ENCODE measurements at places on chromosomes 7 and 10.

DNA sequence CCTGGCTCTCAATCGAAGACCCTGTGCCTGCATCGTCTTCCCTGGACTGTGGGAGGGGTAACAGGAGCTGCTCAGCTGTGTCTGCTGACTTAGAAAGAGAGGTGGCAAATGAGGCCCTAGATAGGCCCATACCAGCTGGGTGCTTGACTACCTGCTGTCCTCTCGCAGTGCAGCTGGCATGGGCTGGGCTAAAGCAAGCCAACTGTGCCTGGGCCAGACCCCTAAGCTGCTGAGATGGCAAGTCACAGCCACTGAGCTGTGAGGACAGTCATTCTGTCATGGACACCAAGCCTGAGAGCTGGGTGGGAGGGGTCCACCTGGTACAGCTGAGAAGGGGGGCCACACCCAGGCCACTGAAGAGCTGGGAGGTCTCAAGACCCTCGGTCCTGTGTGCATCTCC lies 45.8 kb upstream of the AQP1 start:
- DNase-seq: no peak

- DNase-seq: no peak
These were observed 945 bp downstream of the TAS2R40 start for GRCh38 chr7:143222782-143223181.

DNA sequence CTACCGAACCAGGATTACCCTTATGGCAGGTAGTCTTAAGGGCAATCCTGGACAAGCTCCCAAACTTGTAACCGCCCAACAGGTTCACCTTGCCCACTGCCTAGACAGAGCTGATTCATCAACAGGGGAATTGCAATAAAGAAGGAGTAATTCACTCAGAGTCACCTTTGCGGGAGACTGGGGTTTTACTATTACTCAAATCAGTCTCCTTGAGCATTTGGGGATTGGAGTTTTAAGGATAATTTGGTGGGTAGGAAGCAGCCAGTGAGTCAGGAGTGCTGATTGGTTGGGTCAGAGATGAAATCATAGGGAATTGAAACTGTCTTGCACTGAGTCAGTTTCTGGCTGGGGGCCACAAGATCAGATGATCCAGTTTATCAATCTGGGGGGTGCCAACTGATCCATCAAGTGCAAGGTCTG lies 25.3 kb downstream of the HK1 start:
- no peak for DNase-seq

DNA sequence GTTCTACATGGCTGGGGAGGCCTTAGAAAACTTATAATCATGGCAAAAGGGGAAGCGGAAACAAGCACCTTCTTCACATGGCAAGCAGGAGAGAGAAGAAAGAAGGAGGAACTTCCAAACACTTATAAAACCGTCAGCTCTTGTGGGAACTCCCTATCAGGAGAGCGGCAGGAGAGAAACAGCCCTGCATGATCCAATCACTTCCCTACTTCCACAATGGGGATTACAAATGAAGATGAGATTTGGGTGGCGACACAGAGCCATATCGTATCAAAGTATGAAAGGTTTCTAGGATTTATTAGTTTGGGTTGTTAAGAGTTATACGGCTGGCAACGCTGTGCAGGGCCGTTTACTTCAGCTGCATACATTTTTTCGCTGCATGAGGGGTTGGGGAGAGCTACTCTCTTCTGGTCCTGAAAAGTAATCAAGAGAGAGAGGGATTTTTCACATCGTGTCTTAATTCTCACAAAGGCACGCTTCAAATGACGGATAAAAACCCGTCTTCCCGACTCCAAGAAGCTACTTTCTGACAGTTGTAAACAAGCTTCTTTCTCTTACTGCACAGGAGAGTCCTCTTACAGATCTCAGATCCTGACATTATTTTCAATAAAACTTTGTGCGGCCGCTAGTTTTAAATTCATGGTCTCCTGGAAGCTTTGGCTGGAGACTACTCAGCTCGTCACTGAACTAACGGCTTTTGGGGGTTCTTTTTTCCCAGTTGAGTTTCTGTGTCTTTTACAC lies 751 bp upstream of the GTPBP10 start:
- DNase-seq: no peak

DNA sequence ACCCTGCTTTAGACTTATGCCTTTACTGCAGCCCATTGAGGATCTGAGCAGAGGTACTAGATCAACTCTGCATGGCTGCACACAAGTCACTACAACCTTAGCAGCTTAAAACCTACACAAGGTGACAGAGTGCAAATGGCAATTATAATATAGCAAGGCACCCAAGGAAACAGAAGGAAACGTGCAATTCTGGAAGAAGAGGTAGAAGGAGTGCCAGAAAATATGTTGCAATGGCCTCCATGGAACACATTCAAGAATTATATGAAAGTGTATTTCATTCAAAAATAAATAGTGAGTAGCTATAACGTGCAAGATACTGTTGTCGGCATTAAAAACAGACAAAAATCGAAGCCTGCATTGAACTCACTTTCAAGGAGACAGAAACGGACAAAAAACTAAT lies 2.9 kb upstream of the AKR1C8 start:
- no peak for DNase-seq

GRCh38 chr10:9339716-9340115 lies 1285.2 kb downstream of the GATA3 start:
- no peak for DNase-seq

DNA sequence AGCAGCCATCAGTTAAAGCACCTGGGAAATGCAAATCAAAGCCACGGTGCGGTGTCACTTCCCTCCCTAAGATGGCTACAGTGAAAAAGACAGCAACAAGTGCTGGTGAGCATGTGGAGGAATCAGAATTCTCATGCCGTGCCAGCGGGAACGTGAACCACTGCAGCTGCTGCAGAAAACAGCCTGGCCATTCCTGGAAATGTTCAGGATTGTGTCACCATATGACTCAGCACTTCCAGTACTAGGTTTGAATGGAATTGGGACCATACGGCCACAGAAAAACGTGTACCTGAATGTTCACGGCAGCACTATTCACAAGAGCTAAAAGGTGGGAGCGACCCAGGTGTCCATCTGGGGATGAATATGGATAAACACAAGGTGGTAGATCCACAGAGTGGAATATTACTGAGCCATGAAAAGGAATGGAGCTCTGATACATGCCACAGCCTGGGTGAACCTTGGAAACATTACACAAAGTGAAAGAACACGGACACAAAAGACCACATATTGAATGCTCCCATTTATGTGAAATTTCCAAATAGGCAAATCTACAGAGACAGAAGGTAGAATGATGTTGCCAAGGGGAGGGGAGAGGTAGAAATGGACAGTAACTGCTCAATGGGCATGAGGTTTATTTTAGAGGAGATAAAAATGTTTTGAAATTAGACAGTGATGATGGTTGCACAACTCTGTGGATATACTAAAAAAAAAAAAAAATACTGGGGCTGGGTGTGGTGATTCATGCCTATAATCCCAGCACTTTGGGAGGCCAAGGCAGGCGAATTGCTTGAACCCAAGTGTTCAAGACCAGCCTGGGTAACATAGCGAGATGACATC lies 61.6 kb downstream of the MICALL2 start:
- no peak for DNase-seq

- DNase-seq: no peak
These were observed 232 bp upstream of the GRID1 start for GRCh38 chr10:86366902-86367151.

DNA sequence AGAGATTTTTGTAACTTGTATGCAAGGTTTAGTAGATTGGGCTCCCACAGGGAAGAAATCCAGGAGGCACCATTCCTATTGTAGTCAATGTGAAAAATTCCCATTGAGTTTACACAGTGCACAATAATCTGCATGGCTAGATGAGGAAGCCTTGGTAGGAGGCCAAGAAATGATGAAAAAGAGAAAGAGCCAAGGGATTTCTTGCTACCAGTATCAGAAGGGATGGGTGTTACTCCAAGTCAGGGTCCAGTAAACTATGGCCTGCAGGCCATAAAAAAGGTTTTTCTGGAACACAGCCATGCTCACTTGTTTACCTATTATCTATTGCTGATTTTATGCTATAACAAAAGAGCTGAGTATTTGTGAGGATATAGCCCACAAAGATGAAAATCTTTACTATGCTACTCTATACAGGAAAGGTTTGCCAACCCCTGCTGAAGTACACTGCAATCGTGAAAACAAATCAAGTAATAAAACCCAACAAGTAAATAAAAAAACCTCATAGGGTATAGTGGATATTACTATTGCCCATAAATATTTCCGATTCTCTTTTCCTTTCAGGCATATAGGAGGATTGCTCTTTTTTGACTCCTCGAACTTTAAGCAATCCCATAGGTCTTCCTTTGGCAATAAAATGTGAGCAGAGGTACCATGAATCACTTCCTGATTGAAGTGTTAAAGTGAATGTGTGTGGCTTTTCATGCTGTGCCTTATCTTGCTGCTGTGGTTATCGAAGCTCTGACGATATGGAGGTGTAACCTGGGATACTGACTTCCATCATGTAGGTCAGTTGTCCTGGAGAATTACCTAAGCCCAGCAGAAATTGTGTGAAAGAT lies 256.3 kb upstream of the MAGI2 start:
- DNase-seq: no peak

GRCh38 chr10:80518143-80518806 lies 19.4 kb upstream of the SH2D4B start:
- no peak for DNase-seq

DNA sequence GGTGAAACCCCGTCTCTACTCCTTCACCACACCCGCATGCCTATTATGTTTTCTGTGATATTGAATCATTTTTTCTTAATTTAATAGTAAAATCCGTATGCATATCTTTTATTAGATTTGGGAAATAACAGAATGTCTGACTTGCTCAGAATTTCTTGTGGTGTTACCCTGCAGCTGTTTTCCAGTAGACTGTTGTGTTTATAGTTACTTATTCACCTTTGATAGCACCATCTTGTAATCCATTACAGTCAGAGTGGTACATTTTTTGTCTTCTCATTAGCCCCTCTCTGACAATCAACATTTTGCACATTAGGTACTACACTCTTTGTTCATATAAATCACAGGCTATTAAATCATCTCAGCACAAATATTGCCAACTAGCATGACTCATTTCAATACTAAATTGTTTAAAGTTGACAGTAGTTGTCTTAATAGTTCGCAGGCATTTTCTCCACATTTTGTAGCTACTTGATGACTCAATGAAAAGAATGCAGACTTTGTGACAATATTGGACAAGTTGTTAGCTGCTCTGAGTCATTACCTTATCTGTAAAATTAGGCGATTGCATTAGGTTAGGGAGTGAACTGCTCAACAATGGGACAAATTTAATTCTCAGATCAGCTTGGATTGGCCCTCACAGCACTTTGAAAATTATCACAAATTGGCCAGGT lies 17.8 kb upstream of the SLC16A12 start:
- no peak for DNase-seq

DNA sequence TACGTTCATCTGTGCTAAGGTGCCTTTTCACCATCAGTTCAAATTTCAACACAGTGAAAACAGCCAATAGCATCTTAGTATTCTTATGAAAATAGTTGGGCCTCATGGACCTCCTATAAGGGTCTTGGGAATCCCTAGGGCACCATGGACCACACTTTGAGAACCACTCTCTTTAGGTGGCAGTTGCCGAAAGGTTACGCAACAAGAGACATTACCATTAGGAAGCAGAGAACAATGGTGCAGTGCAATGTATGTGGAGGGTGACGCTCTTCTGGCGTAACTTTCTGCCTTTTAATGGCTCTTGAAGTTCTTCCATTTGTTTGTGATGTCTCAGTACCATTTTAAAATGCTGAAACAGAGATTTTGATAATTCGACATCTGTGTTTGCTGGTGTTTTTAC lies 131.1 kb downstream of the CNNM2 start:
- DNase-seq: no peak

DNA sequence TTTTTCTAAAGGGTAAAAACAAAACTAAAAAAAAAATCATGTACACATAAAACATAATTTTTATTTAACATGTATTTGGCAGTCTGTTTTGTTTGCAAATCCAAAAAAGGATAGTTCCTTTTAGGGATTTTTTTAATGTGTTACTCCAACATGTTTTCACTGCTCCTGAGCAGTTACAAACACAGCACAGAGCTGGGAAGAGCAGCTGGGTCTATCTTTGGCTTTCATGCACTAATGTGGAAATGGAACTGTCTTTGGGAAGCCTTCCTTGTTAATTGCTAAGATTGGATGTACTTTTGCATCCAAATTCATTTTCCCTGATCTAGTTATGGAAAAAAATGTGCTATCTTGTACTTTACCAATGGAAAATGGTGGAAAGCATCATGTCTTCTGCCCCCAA lies 1035.1 kb downstream of the CNTNAP2 start:
- DNase-seq: no peak

GRCh38 chr7:43646603-43647338 lies 63.9 kb downstream of the STK17A start:
- DNase-seq: no peak

GRCh38 chr7:32177232-32177631 lies 107.0 kb upstream of the PDE1C start:
- no peak for DNase-seq

- DNase-seq: no peak
These were observed 70.0 kb downstream of the VOPP1 start for GRCh38 chr7:55502124-55502857.

DNA sequence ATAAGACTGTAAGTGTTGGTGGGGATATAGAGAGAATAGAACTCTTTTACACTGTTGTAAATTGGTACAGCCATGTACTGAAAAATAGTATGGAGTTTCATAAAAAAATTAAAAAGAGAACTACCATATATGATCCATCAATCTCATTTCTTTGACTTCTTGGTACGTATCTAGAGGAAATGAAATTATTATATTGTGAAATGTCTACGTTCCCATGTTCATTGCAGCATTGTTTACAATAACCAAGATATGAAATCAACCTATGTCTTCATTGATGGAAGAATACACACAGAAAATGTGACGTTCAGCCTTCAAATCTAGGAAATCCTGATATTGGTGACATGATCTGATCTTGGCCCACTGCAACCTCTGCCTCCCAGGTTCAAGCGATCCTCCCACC lies 32.0 kb downstream of the SHOC2 start:
- no peak for DNase-seq

GRCh38 chr10:74160013-74160412 lies 9.0 kb downstream of the ADK start:
- DNase-seq: no peak

- no peak for DNase-seq
These were observed 196.1 kb upstream of the KLF14 start for GRCh38 chr7:130929896-130930659.

DNA sequence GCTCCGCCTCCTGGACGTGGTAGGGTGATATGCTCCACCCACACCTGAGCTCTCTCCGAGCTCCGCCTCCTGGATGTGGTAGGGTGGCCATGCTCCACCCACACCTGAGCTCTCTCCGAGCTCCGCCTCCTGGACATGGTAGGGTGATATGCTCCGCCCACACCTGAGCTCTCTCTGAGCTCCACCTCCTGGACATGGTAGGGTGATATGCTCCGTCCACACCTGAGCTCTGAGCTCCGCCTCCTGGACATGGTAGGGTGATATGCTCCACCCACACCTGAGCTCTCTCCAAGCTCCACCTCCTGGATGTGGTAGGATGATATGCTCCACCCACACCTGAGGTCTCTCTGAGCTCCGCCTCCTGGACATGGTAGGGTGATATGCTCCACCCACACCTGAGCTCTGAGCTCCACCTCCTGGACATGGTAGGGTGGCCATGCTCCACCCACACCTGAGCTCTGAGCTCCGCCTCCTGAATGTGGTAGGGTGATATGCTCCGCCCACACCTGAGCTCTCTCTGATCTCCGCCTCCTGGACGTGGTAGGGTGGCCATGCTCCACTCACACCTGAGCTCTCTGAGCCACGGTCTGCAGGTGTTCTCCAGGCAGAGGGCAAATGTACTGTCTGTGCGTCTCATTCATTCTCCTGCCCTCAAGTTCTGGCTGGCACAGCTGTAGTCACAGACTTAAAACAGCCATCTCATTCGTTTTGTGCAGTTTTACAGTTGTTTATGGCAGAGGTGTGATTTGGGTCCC lies 252.4 kb downstream of the DIP2C start:
- DNase-seq: no peak

GRCh38 chr7:27173511-27173955 lies 587 bp downstream of the HOXA10 start:
- no peak for DNase-seq

All from stimulated activated CD4-positive, alpha-beta T cell treated with anti-CD3 and anti-CD28 coated beads, Interleukin-2, amount 100 ng/mL, for 48 hours (primary cell).